Panc1 (cell line): ENCODE measurements at places on chromosomes 4 and X. TPM values are rescaled to one million over a fixed set of nuclear protein-coding genes. Genes with fewer than 3 reads are reported as not detected.

GRCh38 chr4:77092975-77093374, 17.2 kb upstream of the CCNI start:
- no peak for DNase-seq

GRCh38 chrX:24728530-24728929, 34.8 kb downstream of the POLA1 start:
- no peak for DNase-seq

GRCh38 chr4:105623099-105623498, 70.7 kb downstream of the ARHGEF38 start:
- DNase-seq, result no peak

- no peak for DNase-seq
These were observed 842.2 kb downstream of the STIM2 start for GRCh38 chr4:27702730-27703431.

PDZD11 gene
- total RNA-seq, result 102 TPM
